Right ventricle myocardium superior (tissue), 1 donor: ENCODE measurements at places on chromosomes 3 and 15. TPM values are rescaled to one million over a fixed set of nuclear protein-coding genes. Genes with fewer than 3 reads are reported as not detected.

DNAH12 gene
- total RNA-seq = 0.08 TPM

DPPA2 gene
- not detected for total RNA-seq

THAP10 gene
- total RNA-seq = 3.9 TPM

GRCh38 chr3:197345390-197345789 is 47.0 kb upstream of the DLG1 start:
- DNase-seq = no peak

GRCh38 chr15:65033659-65034269 is 4.3 kb upstream of the MTFMT start:
- DNase-seq = no peak

DNA sequence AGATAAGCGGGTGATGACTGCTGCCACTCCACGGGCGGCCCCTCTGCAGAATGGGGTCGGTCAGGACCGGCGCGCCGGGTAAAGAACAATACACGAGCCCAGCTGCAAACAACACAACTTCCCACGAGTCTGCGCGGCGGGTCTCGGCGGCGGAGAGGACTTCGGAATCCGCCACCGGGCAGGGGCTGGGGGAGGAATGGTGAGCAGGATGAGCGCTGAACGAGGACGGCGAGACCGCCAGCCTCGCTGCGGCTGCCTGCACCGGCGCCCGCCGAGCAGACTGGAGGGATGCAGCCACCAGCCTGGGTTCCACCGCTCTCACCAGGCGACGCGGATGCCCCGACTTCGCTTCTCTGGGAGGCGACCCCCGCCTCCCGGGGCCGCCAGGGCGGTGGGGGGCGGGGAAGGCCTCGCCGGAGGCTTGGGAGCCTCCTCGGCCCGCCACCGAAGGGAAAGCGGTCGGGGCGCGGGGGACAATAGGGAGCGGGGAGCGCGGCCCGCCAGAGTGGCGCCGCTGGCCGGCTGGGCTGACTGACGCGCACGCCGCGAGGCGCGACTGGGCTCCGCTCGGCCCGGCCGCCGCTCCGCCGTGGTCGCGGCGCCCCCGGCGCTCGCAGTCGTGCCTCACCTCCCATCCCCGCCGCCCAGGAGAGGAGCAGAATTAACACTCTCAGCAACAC is 515 bp downstream of the ADAM10 start:
- peak; percentile 75 for DNase-seq

DNA sequence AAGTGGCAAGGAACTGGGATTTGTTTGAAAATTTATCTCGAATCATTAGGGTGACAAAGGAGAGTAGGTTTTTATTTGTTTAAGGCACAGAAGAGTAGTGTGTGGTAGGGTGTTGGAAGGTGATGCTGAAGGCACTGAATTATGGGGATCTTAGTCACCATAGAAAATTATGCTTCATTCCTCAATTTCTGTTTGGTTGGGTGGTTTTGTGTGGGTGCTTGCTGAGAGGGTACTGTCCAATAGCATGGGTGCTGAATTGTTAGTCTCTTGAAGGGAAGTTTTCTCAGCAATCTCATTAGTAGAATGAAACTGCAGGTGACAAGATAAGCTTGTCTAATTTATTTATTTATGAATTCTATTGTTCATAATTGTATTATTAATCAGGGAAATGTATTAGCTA is 610.9 kb downstream of the AGBL1 start:
- DNase-seq = no peak

DNA sequence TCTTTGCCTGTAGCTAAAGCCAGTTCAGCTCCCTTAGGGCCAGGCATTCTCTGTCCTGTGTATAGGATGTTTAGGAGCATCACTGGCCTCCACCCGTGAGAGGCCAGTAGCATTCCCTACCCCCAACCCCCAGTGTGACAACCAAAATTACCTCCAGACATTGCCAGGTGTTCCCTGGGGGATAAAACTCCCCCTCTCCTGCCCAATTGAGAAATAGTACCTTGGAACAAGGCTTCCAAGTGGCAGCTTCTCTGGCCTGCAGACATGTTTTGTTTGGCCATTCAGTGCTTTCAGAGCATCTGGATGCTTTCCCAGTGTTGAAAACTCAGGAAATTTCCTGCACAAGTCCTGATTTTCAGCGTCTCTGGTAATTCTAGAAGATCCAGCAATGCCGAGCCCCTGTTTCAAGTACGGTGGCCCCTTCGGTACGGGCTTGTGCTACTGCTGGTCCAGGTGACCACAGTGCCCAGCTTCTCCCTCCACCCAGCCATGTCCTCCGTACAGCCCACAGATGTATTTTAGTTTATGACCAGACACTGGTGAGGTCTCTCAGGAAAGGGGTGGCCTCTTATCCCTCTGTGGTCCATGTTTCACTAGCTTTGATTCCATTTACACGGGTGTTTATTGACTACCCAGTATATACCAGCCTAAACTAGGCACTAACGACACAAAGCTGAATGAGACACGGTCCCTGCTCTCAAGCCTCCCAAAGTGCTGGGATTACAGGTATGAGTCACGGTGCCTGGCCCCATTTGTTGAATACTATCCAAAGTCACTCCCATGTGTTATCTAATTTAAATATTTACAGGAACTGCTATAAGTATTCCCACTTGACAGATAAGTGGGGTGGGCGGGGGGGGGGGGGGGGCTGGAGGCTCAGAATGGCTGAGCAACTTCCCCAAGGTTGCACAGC is 125.4 kb upstream of the RAD18 start:
- no peak for DNase-seq

DNA sequence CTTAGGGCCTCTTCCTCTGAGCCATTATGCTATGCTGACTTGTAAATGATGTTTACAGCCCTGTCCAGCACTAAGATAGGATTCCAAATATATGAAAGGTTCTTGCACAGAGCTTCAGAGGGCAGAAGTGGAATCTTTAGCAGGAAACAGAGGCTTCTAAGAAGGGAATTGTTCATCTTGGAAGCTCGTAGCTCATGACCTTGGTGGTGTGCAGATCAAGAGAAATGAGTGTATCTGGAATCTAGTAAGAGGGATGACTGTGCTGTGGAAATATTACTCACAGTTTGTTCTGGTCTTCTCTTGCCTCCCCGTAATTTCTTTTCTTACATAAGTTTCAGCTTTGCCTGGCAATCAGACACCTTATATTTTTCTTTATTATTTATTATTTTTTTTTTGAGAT is 175.8 kb downstream of the SPATA16 start:
- DNase-seq = no peak

SERINC4 gene
- 0.19 TPM for total RNA-seq

DNA sequence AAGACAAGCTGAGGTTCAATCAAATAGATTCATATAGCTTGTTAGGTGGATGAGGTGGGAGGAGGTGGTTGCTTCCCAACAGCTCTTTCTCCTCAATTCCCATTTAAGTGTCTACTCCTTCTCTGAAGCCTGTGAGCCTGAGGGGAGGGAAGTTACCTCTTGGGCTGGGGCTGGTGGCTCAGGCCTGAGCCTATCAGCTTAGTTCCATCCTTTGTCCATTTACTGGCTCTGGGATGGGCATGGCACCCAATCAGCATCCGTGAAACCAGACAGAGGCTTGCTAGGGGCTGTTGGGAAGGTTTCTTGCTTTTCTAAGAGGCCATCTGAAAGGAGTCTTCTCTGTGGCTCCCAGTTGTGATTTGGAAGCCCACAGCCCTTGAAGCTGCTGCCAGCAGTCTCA is 57.3 kb downstream of the TAMM41 start:
- no peak for DNase-seq

IL12A gene
- 0.91 TPM for total RNA-seq

DNA sequence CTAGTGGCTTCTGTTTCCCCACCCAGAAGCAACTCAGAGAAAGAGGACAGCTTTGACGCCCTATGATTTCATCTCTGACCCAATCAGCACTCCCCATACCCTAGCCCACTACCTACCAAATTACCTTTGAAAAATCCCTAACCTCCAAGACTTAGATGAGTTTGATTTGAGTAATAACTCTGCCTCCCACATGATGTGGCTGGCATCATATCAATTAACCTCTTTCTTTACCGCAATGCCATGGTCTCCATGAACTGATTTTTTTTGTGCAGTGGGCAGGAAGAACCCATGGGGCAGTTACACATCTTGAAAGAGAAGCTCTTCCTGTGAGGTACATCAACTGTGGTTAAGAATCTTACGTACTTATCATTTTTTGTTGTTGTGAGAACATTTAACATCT is 25.5 kb upstream of the APOD start:
- no peak for DNase-seq

DNA sequence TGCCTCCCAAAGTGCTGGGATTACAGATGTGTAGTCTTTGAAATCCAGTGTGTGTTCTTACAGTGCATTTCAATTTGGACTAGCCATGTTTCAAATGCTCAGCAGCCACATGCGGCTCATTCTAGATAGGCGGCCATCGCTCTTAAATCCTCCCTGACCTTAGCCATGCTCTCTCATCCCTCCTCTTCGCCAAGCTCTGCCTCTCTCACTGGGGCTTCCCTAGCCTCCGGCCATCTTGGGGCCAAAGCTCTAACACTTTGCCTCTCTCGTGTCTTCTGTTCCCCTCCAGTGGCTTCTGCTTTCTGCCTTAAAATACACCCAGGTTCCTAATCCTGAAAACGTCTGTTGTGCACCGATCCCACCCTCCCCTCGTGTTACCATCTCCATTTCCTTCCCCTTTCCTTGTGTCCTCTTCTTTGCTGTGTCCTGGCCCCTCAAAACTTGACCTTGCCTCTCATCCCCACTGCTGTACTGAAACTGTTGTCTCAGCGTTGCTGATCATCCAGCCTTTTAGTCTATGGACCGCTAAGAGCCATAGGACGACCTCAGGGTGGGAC is 1.4 kb upstream of the GHRL start:
- no peak for DNase-seq

- no peak for DNase-seq
Observed at GRCh38 chr3:56121716-56122115, 346.6 kb downstream of the ERC2 start.

DNA sequence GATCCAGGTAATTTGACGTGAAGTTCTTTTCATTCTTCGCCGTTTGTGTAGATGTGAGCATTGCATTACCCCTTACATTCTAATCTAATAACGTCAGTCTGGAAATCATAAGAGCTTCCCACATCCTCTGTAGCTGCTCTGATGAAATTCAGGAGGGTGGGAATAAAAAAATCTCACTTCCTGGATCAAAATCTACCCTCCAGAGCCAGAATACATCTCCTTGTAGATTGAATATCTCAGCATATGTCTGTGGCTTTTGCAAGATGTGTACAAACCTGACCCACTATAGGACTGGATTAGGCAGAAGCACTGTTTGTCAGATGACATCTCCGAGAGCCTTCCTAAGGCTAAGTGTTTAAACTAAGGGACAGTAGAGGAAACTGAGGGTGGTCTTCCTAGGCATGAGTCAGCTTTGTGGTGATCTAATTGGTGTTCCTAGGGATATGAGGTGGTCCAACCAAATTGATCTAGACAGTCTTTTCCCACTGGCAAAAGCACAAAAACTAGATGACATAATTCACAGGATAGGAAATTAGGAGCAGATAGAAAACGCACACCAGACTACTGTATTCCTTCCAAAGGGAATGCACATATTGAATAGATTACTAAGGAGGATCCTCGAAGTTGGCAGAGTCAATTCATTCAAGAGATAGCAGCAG is 216.3 kb upstream of the LRTM1 start:
- DNase-seq = no peak

IMPG2 gene
- 0.11 TPM for total RNA-seq

GRCh38 chr3:175898194-175898593 is 1039.1 kb downstream of the NAALADL2 start:
- no peak for DNase-seq

ABI3BP gene
- 28.8 TPM for total RNA-seq

DNA sequence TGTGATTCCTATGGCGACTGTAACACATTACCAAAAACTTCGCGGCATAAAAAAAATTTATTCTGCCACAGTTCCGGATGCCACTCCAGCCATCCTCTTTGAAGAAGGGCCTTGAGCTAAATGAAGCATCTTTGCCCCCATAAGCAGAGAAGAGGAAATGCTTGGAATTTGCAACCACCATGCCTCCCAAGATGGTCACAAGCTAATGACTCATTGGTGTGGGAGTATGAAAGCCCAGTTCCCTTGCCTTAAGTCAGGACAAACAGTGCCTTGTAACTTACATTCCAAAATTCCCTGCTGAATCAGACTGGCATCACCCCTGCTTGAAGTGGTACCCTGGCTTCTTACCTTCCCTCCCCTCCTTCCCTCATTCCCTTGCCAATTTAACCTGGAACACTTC is 1077.4 kb downstream of the EPHA3 start:
- no peak for DNase-seq

GRCh38 chr3:47664519-47664918 is 85.9 kb upstream of the CSPG5 start:
- DNase-seq = no peak

DNA sequence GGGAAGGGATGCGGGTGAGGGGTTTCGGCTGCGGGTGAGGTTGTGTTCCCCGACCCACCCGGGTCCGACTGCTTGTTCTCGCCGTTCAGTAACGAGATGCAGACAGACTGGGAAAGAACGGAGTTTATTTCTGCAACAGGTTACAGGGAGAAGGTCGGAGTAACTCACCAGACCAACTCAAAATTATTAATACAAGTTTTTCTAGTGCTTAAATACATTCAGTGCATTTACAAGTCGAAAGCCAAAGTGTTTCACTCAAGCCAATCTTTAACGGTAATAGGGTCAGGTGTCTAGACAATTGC is 492 bp upstream of the HIGD1A start:
- DNase-seq = no peak

DNA sequence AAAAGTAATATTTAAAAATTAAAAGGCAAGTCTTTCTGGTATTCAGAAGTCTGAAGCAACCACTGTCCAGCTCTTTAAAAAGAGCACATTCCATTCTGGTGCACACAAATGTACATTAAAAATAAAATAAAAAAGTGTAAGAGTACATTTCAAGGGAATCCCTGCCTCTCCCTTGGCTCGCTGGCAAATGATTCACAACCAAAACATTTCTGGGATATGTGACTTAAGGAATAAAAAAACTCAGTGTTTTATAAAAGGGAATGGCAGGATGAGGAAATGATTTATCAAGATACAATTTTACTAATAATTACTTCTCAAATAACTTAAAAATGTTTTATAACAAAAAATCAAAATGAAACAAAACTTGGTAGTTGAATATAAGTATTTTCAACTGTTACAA is 23.8 kb upstream of the ANXA2 start:
- DNase-seq = no peak

- peak; percentile 46 for DNase-seq
Observed at GRCh38 chr3:72031581-72031980, 246.6 kb upstream of the PROK2 start.

DNA sequence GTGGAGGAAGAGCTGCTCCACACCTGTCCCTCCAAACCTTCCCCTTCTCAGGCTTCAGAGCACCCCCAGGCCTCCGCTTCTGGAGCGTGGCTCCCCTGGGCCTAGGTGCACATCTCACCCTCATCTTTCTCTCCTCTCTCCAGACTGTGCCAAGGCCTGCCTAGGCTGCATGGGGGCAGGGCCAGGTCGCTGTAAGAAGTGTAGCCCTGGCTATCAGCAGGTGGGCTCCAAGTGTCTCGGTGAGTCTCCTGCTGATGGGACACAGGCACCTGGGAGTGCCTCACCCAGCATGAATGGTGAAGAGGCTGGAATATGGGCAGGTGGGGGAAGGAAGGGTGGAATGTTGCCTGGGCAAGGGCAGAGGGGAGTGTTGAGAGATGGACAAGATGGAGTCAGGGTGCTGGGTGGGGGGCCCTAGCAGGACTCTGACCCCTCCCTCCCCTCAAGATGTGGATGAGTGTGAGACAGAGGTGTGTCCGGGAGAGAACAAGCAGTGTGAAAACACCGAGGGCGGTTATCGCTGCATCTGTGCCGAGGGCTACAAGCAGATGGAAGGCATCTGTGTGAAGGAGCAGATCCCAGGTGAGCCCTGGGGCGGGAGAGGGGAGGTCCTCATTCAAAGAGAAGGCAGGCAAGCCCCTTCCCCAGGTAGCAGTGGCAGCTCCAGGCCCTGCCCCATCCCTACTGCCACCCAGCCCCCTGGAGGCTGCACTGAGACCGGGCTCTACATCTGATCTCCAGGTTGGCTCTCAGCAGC is 9.1 kb downstream of the PRRT3 start:
- no peak for DNase-seq
